RPMI7951 (cell line): ENCODE measurements at places on chromosomes 2 and 18. TPM values are rescaled to one million over a fixed set of nuclear protein-coding genes. Genes with fewer than 3 reads are reported as not detected.

The VAMP8 gene
- 25.0 and 27.6 TPM in 2 replicates for total RNA-seq

The SLC20A1 gene
- total RNA-seq, result 124 and 127 TPM in 2 replicates

The LBH gene
- 5.1 and 6.4 TPM in 2 replicates for total RNA-seq

The KYNU gene
- total RNA-seq, result 25.5 and 31.6 TPM in 2 replicates

The C1GALT1C1L gene
- 6.4 and 7.0 TPM in 2 replicates for total RNA-seq

The CRYGC gene
- not detected in 2 replicates for total RNA-seq

The ASAP2 gene
- total RNA-seq, result 40.1 and 46.7 TPM in 2 replicates

The BOK gene
- total RNA-seq, result 13.1 and 13.2 TPM in 2 replicates

The CHRNA1 gene
- 7.5 and 10.6 TPM in 2 replicates for total RNA-seq

The SEPTIN10 gene
- total RNA-seq, result 107 and 124 TPM in 2 replicates

The DES gene
- total RNA-seq, result 0.20 and 0.60 TPM in 2 replicates

The TPRKB gene
- total RNA-seq, result 165 and 179 TPM in 2 replicates

The RAB6C gene
- total RNA-seq, result not detected in 2 replicates

The AAK1 gene
- total RNA-seq, result 33.9 and 44.0 TPM in 2 replicates

The TSN gene
- 75.6 and 77.5 TPM in 2 replicates for total RNA-seq

The NFATC1 gene
- total RNA-seq, result 0.39 TPM in 1 of 2 replicates, not detected in the other
